Vagina (tissue), 2 donors: ENCODE measurements at places on chromosomes 7 and 10. TPM values are rescaled to one million over a fixed set of nuclear protein-coding genes. Genes with fewer than 3 reads are reported as not detected.

GRCh38 chr7:138626846-138627245, 74.3 kb downstream of the SVOPL start:
- no peak for DNase-seq

DNA sequence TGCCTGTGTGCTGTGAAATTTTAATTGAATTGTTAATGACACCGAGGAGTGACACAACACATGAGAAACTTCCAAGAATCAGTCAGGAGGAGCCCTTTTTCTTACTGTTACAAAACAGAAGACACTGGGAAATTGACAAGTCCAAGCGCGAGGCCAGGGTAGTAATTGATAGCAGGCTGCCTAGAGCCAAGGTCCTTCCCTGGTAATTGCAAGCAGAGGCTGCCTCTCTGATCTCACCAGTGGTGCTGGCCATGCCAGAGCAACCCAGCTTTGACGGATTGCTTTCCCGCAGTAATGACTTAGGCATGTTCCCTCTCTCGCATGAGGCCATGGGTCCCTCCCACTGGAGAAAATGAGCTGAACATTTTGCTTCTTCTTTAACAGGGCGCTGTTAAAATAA, 111.5 kb downstream of the LRMDA start:
- DNase-seq: no peak

DNA sequence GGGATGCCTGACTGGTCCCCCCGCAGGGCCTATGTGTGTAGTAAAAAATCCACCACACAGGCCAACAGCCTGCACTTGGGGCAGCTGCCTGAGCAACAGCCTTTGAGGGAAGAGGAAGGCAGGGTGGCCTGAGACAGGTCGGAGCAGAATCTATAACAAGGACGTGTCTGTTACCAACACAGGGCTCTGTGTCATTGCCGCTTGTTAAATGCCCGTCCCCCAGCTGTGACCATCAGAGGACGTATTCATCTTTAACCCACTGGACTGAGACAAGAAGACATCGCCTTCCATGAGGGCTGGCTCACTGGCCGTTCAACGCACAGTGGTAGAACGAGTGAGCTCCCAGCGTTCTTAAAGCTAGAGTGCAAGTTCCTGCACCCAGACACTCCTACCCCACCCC, 7.8 kb downstream of the PDIA4 start:
- DNase-seq: no peak

DNA sequence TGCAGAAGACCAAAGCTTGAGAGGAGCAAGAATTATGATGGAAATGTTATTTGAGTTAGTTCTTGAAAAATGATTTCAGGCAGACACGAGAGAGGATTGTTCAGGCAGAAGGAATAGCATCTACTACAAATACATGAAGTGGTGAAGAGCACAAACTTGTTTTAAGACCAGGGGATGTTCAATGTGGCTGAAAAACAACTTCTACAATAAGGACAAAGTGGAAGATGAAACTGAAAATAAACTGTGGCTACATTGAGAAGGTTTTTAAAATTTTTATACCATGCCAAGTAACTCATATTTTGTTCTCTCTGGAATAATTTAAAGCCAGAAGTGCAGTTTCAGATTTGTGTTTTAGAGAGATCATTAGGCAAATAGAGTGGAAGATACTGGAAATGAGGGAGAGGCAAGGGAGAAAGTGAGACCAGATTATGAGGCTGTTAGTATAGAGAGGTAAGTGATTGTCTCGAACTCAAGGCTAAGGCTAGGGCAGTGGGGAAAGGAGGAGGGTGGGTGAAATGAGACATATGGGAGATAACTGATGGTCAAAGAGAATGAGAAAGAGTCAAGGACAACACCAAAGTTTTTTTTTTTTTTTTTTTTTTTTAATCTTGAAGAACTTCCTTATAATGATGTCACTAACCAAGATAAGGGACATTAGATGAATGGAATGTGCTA, 115.4 kb downstream of the MDFIC start:
- no peak for DNase-seq

Gene SLC26A5
- not detected for total RNA-seq

Gene SSC4D
- total RNA-seq: not detected
